ENCODE measurements at places on chromosomes 2 and 18. TPM values are rescaled to one million over a fixed set of nuclear protein-coding genes. Genes with fewer than 3 reads are reported as not detected.

GRCh38 chr2:62042944-62043343, 137.5 kb downstream of the COMMD1 start:
- no peak for DNase-seq

- DNase-seq = no peak
Observed at GRCh38 chr2:205545971-205546816, 136.1 kb upstream of the NRP2 start.

DNA sequence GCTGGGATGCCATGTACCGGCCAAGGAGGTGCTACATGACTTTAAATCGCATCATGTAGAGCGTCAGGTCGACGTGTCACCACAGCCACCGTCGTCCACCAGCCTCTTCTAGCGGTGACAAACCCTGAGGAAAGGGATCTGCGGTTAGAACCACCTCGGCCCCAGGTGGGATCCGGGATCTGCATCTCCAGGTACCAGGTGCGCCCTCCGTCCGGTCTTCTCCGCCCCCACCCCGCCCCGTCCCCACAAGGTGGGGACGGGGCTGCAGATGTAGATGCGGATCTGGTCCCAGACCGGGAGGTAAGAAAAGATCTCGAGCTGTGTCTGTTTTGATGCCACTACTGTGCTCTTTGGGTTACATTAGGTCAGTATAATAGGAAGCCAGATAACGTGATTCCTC, 38.4 kb downstream of the C1D start:
- no peak for DNase-seq

FLACC1 gene
- not detected for total RNA-seq

LIMS4 gene
- total RNA-seq = 0.24 TPM

ABCB11 gene
- not detected for total RNA-seq

All from Daoy (cell line).